K562 (cell line): ENCODE measurements at places on chromosomes 2 and 18. TPM values are rescaled to one million over a fixed set of nuclear protein-coding genes. Genes with fewer than 3 reads are reported as not detected.

The RBM44 gene
- polyA plus RNA-seq: 0.20 and 0.25 TPM in 2 replicates

The IL36G gene
- not detected in 2 replicates for polyA plus RNA-seq

The MGAT4A gene
- 0.53 TPM in 1 of 2 replicates, not detected in the other for polyA plus RNA-seq

The COLEC11 gene
- 3.3 and 4.3 TPM in 2 replicates for polyA plus RNA-seq

The CYP26B1 gene
- not detected in 2 replicates for polyA plus RNA-seq

The KCNG2 gene
- not detected in 2 replicates for polyA plus RNA-seq

The FIGN gene
- not detected in 2 replicates for polyA plus RNA-seq

The MAPRE3 gene
- 32.3 and 43.2 TPM in 2 replicates for polyA plus RNA-seq

The IL1RL1 gene
- polyA plus RNA-seq: 0.66 and 0.81 TPM in 2 replicates

The TCF7L1 gene
- polyA plus RNA-seq: 0.03 and 0.05 TPM in 2 replicates

The PDCD1 gene
- 1.1 TPM in 2 replicates for polyA plus RNA-seq

The SLC9A4 gene
- polyA plus RNA-seq: not detected in 2 replicates

The ACMSD gene
- polyA plus RNA-seq: not detected in 2 replicates

The CNTNAP5 gene
- not detected in 2 replicates for polyA plus RNA-seq

The INO80C gene
- polyA plus RNA-seq: 35.3 and 52.2 TPM in 2 replicates

The MERTK gene
- 0.74 and 1.3 TPM in 2 replicates for polyA plus RNA-seq

The FBXO15 gene
- 0.08 and 0.11 TPM in 2 replicates for polyA plus RNA-seq

The GNAL gene
- not detected in 2 replicates for polyA plus RNA-seq

The HRH4 gene
- not detected in 2 replicates for polyA plus RNA-seq

The KRCC1 gene
- polyA plus RNA-seq: 2.2 and 3.3 TPM in 2 replicates

The NT5C1B gene
- polyA plus RNA-seq: not detected in 2 replicates

The NEU2 gene
- not detected in 2 replicates for polyA plus RNA-seq

The SFXN5 gene
- 21.2 and 22.3 TPM in 2 replicates for polyA plus RNA-seq

The MC5R gene
- not detected in 2 replicates for polyA plus RNA-seq

The MAP4K3 gene
- 8.2 and 11.7 TPM in 2 replicates for polyA plus RNA-seq
